GM12878 (cell line): ENCODE measurements at places on chromosomes 5 and 9. TPM values are rescaled to one million over a fixed set of nuclear protein-coding genes. Genes with fewer than 3 reads are reported as not detected.

Gene RANBP3L
- total RNA-seq: not detected in 2 replicates

Gene MEIKIN
- total RNA-seq: not detected in 2 replicates

Gene PCDHGA7
- total RNA-seq: 0.08 and 0.18 TPM in 2 replicates

Gene TJP2
- total RNA-seq: 35.8 and 37.2 TPM in 2 replicates

Gene CDO1
- not detected in 2 replicates for total RNA-seq

Gene OGN
- 0.11 TPM in 1 of 2 replicates, not detected in the other for total RNA-seq

Gene IFNA21
- not detected in 2 replicates for total RNA-seq

Gene SPINK4
- total RNA-seq: not detected in 2 replicates

Gene DBH
- not detected in 2 replicates for total RNA-seq

Gene TNFAIP8
- total RNA-seq: 116 and 124 TPM in 2 replicates

Gene CCIN
- total RNA-seq: not detected in 2 replicates

Gene IFNA2
- total RNA-seq: 0.26 TPM in 1 of 2 replicates, not detected in the other

Gene HMCN2
- not detected in 2 replicates for total RNA-seq

Gene SHISAL2B
- total RNA-seq: not detected in 2 replicates

Gene CCDC152
- 9.8 and 11.6 TPM in 2 replicates for total RNA-seq

Gene LHX3
- not detected in 2 replicates for total RNA-seq

Gene SYNPO
- total RNA-seq: 21.0 and 21.8 TPM in 2 replicates

Gene IL9
- not detected in 2 replicates for total RNA-seq

Gene FOXD4L3
- 0.11 TPM in 1 of 2 replicates, not detected in the other for total RNA-seq

Gene LHX2
- 9.0 and 10.3 TPM in 2 replicates for total RNA-seq

Gene SPINK6
- not detected in 2 replicates for total RNA-seq

Gene ORM2
- 0.64 TPM in 1 of 2 replicates, not detected in the other for total RNA-seq

Gene SLC12A2
- 20.5 and 21.8 TPM in 2 replicates for total RNA-seq

Gene TPRN
- total RNA-seq: 19.5 and 19.6 TPM in 2 replicates

Gene PFN3
- total RNA-seq: not detected in 2 replicates

Gene C9orf72
- 6.4 and 7.2 TPM in 2 replicates for total RNA-seq

Gene PCDHA8
- not detected in 2 replicates for total RNA-seq

Gene DDX4
- 0.36 TPM in 1 of 2 replicates, not detected in the other for total RNA-seq

Gene PRKAA1
- 34.0 and 36.4 TPM in 2 replicates for total RNA-seq

Gene PDE6A
- total RNA-seq: not detected in 2 replicates

Gene IFNA4
- total RNA-seq: not detected in 2 replicates

Gene NTRK2
- total RNA-seq: 0.51 and 0.59 TPM in 2 replicates

Gene DDX41
- 136 and 149 TPM in 2 replicates for total RNA-seq

Gene FAM169A
- total RNA-seq: 4.1 and 4.5 TPM in 2 replicates

Gene UHRF2
- 42.8 and 44.4 TPM in 2 replicates for total RNA-seq

Gene RUSC2
- not detected in 2 replicates for total RNA-seq

Gene INSYN2B
- not detected in 2 replicates for total RNA-seq

Gene CDH9
- not detected in 2 replicates for total RNA-seq

Gene MLANA
- not detected in 2 replicates for total RNA-seq

Gene GMCL2
- not detected in 2 replicates for total RNA-seq

Gene ARSI
- not detected in 2 replicates for total RNA-seq

Gene TMEM215
- not detected in 2 replicates for total RNA-seq

Gene KIF2A
- 81.0 and 82.1 TPM in 2 replicates for total RNA-seq

Gene IFT74
- total RNA-seq: 7.6 and 8.2 TPM in 2 replicates

Gene MPDZ
- 0.03 and 0.36 TPM in 2 replicates for total RNA-seq

Gene KIF4B
- 0.05 TPM in 1 of 2 replicates, not detected in the other for total RNA-seq

Gene BTNL3
- total RNA-seq: not detected in 2 replicates

Gene HRCT1
- total RNA-seq: not detected in 2 replicates

Gene DMRT3
- not detected in 2 replicates for total RNA-seq
